ENCODE measurements at places on chromosomes 5 and 9.

DNA sequence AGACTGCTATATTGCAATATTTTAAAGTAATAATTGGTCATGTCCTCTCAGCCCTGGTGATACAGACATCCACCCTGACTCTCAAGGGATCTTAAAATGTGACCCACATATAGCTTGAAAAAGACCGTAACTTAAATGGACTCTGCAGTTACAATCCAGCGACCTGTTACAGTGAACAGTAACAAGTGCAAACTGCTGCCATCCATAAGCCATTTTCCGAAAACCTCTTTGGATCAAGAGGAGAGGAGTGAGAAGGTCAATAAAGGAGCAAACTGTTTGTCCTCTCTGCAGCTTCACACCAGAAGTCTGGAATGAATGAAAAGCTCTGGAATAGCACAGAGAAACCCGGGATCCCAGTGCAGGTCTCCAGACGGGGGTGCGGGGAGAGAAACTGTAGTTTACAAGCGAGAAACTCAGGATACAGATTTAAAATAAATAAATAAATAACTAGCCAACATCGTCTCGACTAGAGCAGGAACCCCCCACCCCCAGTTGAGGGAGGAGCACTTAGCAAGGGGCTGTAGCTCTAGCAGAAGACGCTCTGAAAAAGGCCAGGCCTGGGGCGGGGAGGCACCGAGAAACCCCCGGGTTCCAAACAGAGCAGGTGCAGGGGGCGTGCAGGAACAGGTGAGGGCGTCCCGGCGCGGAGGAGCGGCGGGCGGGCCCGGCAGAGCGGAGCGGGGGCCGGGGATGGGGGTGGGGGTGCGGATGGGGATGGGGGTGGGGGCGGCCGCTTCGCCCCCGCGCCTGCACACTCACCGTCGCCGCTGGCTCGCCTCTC is 572 bp downstream of the ZDHHC21 start:
- DNase-seq, result no peak

DNA sequence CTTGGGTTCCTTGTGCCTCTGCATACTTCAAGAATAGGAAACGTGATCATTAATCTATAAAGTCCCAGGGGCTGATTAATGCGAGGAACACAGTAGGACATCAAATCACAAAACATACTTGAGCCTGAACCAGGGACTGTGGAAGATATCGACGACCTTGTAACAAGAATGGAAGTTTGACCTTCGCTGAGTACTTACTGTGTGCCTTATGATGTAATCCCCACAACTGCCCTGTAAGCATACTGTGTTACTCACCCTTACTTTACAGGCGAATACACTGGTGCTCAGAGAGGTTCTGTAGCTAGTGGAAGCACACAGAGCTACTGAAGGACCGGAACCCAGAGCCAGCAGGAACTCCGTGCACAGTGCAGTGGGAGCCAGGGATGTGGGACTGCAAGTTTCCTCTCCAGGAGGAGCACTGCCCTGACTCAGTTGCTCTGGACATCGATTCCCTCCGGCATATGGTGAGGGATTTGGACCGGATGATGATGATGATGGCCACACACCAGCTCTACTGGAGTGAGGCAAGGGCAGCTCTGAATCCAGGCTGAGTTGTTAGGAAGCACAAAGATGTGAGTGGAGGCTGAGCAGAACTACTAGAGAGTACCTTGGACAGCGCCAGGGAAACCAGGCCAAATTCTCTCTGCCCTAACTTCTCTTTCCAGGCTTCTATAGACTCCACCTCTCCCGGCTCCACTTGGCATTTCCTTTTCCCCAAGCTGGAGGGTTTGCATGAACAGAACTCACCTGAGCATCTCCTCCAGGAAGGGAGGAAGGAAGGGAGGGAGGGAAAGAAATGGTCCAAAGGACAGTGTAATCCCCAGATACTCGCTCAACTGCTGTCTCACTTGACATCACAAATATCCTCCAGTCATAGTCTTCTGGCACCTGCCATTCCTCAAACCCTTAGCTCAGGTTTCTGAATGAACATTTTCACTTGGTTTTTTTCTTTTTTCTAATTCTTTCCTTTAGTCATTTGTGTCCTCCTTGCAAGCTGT is 1.5 kb upstream of the GABBR2 start:
- DNase-seq, result no peak

DNA sequence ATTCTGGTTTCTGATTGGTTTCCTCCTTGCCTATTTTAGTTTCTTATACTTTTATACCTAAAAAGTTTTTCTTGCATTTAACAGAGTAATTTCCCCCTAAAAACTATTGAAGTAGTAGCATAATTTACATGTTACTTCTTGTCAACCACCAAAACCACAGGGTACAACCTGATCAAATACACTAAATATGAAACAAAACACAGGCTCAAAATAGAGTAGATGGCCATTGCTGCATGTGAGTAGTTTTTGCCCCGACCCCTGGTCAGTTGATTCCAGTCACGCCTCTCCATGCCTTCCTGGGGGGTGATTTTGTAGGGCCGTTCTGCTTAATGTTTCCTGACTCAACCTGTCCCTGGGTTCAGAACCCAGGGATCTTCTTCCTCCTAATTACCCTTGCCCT is 101.8 kb downstream of the TLE4 start:
- DNase-seq, result no peak

GRCh38 chr9:132166599-132166998 is 4.7 kb downstream of the NTNG2 start:
- no peak for DNase-seq

- DNase-seq, result no peak
Measured at GRCh38 chr5:134813407-134813806, 32.4 kb upstream of the C5orf24 start.

GRCh38 chr5:112232667-112233066 is 186.4 kb downstream of the EPB41L4A start:
- no peak for DNase-seq

GRCh38 chr5:72241346-72242003 is 78.6 kb downstream of the MRPS27 start:
- no peak for DNase-seq

DNA sequence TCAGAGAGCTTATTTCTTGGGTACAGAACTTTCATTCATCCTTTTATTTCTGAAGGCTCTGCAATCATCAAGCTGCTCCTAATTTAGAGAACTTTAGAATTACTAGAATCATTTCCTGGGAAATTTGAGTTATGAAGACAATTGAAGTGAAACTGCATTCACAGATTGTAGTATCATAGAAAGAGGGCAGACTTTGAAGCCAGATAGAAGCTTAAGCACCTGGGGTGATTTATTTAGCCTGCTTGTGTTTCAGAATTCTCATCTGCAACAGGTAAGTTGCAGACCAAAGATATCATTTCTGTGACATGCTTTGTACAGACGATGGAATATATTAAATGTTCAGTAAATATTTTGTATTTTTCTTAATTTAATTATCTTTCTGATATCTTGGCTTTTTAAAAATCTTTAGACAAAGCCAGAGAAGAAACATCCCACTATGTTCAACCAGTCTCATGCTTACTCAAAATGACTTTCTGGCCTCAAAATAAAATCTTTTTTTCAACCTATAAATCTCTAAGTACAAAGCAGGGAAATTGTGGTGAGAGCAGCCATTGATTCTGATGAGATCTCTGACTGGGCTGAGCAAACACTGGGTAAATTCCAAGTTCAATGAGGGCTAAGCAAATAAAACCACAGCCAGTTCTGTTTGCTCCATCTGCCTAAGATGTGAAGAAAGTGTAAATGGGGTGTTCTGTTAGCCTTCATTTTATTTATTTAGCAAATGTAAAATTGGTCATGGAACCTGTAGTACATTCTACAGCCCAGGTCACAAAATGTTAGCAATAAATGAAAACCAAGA is 264.7 kb upstream of the CCNG1 start:
- DNase-seq, result no peak

- no peak for DNase-seq
Measured at GRCh38 chr9:111974092-111974681, 77.6 kb downstream of the UGCG start.

- DNase-seq, result no peak
Measured at GRCh38 chr9:79573412-79573923, 1.7 kb downstream of the TLE4 start.

DNA sequence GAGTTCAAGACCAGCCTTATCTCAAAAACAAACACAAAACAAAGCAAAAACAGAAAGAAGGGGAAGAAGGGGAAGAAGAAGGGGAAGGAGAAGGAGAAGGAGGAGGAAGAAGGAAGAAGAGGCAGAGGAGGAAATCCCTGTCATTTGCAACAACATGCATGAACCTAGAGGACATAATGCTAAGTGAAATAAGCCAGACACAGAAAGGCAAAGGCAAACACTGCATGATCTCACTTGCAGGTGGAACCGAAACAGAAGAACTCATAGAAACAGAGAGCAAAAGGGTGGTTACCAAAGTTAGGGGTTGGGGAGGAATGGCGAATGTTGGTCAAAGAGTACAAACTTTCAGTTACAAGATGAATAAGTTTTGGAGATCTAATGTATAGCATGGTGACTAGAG is 135.4 kb downstream of the UGCG start:
- no peak for DNase-seq

DNA sequence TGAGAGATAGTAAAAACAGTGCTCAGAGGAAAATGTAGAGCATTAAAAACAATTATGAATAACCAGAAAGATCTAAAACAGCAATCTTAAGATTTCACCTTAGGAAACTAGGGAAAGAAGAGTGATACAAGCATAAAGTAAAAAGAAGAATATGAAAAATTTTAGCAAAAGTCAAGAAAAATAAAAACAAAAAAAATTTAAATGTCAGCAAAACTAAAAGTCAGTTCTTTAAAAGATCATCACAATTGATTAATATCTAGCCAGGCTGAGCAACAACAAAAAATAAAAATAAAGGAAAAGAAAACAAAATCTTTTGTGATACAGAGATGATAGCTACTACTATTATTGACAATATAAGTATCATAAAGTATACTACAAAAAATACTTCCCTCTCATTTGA is 1088.1 kb upstream of the EDIL3 start:
- DNase-seq, result no peak

DNA sequence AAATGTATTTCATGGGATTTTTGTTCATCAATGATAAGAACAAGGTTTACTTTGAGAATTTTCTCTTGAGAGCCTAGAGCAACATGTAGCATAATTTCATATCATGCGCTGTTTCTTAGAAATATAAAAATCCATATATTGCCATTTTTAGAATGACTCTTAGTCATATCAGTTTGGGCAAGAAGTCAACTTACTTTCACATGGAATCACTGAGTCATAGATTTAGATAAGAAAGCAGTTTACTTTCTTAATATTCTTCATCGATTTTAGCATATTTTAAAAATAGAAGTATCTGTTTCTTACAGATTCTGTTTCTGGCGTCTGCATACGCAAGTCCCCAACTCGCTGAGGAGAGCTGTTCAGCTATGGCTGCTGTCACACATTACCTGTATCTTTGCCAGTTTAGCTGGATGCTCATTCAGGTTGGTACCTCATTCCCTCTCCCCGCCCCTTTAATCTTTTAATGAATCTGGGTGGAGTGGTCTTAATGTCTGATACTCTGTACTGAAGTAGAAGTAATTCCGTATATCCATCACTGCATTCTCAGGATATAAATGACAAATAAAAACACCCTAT is 406.6 kb downstream of the ADGRV1 start:
- DNase-seq, result no peak

DNA sequence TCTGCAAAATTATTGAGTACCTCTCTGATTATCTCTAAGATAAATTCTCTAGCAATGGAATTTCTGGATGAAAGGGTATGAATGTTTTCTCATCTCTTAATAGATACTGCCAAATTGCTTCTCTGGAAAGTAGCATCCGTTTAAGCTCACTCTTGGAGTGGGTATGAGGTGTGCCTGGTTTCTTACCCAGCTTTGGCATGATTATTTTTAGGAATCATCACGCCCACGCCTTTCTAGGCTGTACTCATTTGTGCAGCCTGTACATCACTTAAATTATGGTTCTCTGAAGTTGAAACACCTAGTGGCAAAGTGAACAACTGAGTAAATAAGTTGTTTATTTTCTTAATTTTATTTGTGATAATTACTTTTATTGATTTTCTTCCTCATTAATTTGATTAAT is 156.5 kb upstream of the IL12B start:
- no peak for DNase-seq

- DNase-seq, result no peak
Measured at GRCh38 chr5:15326471-15326870, 173.5 kb upstream of the FBXL7 start.

GRCh38 chr9:123034881-123035510 is 1.5 kb downstream of the GPR21 start:
- DNase-seq, result no peak

GRCh38 chr9:97628668-97629067 is 4.5 kb downstream of the TSTD2 start:
- DNase-seq, result no peak

- DNase-seq, result no peak
Measured at GRCh38 chr9:127629468-127630081, 17.5 kb downstream of the STXBP1 start.

DNA sequence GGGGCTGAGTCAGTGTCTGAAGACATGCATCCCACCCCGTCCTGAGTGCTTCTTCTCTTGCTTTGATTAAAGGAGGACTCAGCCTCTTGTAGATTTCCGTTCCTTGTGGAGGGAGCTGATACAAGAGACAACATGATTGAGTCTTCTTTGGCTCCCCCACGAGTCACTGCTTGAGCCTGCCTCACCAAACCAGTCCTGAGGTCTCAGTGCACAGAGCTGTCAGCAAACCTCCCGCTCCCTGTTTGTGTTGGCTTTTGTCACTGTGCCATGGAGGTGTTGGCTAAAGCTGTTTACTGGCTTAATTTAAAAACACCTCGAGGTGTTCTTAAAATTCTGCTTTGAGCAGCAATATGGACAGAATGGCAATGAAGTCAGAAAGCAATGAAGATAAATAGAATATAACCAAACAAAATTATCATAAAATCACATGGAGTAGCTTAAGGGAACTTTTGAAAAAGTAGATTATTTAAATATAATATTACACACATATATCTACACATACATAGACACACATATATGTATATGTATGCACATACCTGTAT is 234.1 kb upstream of the ANKRD55 start:
- no peak for DNase-seq

DNA sequence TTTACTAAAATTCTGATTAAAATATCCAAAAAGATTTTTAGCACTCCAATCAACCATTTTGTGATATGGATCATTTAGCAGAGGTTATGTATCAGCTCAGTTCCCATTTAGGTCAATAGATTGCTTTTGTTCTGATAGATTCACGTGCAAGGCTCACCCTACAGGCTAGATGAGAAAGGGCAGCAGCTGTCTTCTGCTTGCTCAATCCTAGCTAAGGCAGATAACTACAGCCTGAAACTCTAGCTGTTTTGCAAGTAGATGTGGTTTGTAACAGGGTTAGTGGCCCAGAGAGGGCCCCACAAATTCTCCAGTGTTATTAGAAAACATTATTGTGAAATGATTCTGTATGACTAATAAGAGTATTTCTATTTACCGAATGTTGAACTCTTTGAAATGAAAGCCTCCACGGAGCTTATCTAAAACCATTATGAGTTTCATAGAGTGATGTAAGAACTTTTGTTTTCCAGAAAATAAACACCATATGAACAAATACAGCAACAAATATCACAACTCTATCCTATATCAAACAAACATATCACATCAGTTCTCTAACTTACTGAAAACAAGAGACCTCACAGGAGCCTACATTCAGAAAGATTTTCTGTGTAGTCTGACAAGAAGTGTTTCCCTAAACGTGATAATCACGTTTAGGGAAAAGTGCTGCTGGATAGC is 841.9 kb upstream of the ACO1 start:
- peak; percentile 2 for DNase-seq

- DNase-seq, result no peak
Measured at GRCh38 chr9:91185193-91185886, 176.4 kb downstream of the AUH start.

GRCh38 chr5:66987949-66988838 is 208.4 kb downstream of the CD180 start:
- DNase-seq, result no peak

All from GM18507 (cell line).